Large intestine (tissue), 12 donors: ENCODE measurements at places on chromosomes 3 and 15. TPM values are rescaled to one million over a fixed set of nuclear protein-coding genes. Genes with fewer than 3 reads are reported as not detected.

DNA sequence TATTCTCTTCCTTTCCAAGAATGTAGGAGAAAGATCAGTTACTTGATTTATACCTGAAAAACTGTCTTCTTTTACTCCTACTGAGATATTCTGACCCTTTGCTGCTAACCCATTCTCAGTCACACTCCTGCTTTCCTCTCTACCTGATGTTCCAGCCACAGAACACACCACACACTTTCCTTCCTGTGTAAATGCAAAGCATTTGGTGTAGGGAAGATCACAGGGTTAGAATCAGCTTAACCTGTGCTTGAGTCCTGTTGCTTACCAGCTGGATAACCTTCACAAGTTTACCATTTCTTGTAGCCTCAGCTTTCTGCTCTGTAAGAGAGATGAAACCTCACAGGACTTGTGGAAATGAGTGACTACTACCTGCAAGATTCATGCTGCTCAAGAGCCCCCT, 489.8 kb upstream of the GOLIM4 start:
- DNase-seq, result no peak

- no peak for DNase-seq
These were observed 132.6 kb downstream of the TNIK start for GRCh38 chr3:171327441-171328174.

DNA sequence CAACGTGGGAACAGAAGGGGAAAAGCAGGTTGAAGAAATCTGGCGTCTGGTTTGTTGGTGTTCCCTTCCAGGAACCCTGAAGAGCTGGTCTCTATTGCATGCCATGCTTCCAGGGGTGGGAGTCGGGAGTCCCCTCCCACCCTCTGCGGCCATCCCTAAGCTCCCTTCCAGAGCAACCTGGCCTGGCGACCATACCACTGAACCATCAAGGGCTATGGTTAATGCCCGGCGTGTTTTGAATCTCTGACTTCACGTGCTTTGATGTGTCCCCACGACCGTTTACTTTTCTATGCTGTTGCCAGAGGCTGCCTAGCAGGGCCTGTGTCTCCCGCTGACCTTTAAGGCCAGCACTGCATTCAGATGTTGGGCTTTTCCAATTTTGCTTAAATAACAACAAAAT, 696 bp upstream of the SNRK start:
- DNase-seq, result peak; percentile 16

DNA sequence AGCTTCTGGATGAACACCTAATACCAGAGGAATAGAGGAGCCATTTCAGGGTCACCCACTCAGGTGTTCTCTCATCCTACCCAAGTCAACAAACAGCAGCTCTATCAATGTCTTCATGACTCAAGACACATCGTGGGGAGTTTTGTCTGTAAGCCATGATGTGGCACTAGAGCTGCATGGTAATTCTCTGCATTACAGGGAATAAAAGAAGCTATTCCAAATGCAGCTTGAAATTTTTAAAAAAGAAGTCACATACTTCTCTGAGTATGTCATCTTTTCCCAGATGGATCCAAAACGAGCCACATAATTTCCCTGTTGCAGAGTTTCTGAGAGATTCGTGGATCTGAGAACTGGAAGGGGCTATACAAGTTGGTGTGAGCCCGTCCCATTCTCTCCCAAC, 6.1 kb upstream of the THSD4 start:
- DNase-seq, result no peak

- no peak for DNase-seq
These were observed 64.0 kb downstream of the GLB1 start for GRCh38 chr3:33032938-33033337.

GRCh38 chr3:90184861-90185260, 1077.4 kb downstream of the EPHA3 start:
- no peak for DNase-seq

DNA sequence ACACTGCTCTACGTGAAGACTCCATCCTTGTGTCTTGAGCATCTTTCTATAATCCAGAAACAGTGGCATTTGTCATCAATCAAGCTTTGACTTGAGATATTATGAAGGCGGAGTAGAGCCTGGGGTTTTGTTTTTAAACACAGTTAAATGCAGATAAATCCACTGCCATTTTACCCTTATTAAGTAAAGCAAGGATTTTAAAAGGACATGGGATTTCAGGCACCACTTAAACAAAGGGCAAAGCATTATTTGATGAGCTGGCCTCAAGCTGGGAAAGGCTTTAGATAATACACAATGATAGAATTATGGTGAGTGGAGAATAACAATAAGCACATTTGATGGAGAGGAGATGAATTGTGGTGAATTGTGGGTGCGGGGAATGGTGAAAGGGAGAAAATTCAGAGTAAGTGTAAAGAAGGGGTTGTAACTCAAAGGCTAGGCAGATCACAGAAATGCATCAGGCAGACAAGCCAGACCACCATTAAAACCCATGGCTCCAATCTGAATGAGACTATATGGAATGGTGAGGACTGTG, 54.9 kb upstream of the GLCE start:
- no peak for DNase-seq

DNA sequence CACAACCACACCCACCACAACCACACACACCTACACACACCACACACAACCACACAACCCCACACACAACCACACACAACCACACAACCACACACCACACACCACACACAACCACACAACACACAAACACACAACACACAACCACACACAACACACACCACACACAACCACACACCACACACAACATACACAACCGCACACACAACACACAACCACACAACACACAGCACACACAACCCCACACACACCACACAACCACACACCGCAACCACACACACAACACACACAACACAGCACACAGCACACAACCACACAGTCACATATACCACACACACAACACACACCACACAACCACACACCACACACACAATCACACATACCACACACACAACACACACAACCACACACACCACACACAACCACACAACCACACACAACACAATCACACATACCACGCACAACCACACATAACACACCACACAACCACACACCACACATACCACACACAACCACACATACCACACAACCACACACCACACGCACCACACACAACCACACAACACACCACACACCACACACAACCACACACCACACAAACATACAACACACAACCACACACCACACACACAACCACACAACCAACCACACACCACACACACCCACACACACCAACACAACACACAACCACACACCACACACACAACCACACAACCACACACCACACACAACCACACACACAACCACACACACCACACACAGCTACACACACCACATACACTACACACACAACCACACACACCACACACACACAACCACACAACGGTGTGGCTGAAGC, 23.7 kb downstream of the CPN2 start:
- DNase-seq, result no peak

DNA sequence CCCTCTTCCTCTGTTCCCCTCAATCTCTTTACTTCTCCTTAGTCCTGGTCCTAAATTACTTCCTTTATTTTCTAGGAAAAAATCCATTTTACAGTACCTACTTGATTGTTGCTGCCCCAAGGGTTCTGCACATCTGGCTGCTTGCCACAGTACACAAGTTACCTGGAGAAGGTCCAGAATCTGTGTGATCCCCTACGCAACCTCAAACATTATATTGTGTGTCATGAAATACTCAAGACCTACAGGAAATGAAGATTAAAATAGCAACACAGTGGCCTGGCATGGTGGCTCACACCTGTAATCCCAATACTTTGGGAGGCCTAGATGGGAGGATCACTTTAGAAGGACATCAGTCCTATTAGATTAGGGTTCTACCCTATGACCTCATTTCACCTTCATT, 48.7 kb downstream of the PRKAR2A start:
- no peak for DNase-seq

DNA sequence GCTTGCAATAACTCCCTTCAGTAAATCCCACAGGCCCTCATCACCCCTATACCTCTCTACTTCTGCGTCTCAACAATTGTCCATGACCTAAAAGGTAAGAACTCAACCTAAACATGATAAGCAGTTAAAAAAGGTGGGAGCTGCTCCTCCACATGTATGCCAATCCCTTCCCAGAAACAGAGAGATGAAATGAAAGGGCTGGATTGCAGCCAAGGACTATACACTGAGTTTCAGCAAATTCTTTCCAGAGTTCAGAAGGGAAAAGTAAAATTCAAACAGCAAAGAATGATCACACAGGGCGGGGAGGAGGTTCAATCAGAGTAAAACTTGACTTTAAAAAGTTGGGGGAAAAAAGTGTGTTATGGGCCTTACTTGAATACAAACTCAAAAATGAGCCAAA, 27.5 kb downstream of the PLOD2 start:
- DNase-seq, result no peak

DNA sequence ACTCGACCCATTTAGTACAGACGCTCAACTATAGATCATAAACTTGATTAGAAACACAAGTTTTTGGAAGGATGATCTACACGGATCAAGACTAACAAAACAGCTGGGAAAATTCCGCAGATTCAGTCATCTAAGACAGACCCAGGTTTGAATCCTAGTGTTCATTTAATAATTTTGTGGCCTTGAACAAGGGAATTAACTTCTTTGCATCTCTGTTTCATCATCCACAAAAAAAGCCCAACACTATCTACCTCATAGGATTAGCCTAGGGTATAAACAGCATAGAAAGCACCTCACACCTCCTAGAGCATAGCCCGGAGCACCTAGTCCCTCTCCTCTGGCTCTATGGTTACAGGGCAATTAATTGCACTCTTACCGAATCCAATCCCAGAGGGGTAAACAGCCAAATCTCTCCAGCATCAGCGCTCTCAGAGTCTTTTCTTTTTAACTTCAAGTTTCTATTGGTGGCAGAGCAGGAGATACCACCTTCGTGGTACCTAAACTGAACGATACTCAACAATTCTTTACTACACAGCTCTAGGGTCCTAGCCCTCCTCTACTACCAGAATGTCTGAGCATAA, 3.5 kb downstream of the TBL1XR1 start:
- no peak for DNase-seq

DNA sequence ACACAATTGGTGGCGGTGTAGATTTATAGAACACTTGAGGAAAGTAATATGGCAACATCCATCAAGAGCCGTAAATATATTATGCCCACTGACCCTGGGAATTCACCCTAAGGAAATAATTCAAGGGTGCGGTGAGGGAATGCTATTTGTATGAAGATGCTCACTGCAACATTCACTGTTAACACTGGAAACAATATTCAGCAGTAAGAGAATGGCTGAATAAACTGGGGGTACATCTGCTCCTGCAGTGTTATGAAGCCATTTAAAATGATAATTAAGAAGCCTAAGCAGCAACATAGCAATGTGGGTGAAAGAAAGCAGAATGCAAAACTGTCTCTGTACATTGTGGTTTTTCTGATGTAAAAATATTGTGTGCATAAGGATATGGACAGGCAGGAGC, 87.6 kb downstream of the RAB11A start:
- no peak for DNase-seq

DNA sequence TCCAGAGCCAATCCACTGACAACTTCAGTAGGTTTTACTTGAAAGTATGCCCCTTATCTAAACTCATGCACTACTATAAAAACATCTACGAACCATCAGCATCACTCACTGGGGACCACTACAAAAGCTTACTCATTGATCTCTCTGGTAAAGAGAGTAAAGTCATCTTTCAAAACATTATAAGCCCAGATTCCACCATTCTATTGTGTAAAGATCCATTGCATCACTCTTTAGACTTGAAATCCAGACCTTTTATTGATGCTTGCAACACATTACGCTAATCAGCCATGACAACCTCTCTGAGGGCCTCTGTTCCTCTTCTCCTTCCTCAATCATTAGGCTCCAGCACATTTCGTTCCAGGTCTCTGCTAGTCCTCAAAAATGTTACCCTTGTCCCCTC, 248.9 kb upstream of the WNT5A start:
- no peak for DNase-seq

DNA sequence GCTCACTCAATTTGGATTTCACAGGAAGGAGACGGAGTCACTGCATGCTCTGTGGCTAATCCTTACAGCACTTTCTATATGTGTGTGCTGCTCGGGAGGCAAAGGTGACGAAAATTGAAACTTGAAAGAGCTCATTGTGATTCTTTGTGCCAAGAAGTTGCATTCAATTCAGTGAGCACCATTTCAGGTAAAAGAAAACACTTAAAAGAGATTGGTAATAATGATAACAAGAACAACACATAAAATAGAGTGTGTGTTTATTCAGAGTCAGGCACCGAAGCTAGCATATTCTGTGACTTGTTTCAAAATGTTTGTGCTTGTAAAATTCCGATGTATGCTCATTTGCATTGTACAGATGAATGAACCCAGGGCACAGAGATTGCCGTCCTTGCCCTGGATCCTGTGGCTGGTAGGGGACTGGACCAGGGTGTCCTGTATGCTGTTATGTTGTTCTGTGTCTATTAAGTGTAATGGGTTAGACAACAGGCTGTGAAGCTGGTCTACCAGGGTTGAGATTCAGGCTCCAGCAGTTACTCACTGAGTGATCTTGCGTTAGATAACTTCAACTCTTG, 193.3 kb upstream of the PROK2 start:
- DNase-seq, result no peak

SLC9C1 gene
- 0.33 TPM for polyA plus RNA-seq

MYH15 gene
- 1.0 TPM for polyA plus RNA-seq

SAMD7 gene
- not detected for polyA plus RNA-seq

TMEM212 gene
- not detected for polyA plus RNA-seq

PRKCI gene
- polyA plus RNA-seq, result 30.1 TPM

CCRL2 gene
- 11.3 TPM for polyA plus RNA-seq

FILIP1L gene
- polyA plus RNA-seq, result 36.3 TPM
